ENCODE measurements at places on chromosomes 3 and 15.

- no peak for DNase-seq
These were observed 52.0 kb upstream of the ULK4 start for GRCh38 chr3:42013691-42014457.

GRCh38 chr3:97932387-97932801 is 39.8 kb downstream of the RIOX2 start:
- no peak for DNase-seq

GRCh38 chr15:41258750-41259471 is 27.8 kb downstream of the CHP1 start:
- DNase-seq, result no peak

DNA sequence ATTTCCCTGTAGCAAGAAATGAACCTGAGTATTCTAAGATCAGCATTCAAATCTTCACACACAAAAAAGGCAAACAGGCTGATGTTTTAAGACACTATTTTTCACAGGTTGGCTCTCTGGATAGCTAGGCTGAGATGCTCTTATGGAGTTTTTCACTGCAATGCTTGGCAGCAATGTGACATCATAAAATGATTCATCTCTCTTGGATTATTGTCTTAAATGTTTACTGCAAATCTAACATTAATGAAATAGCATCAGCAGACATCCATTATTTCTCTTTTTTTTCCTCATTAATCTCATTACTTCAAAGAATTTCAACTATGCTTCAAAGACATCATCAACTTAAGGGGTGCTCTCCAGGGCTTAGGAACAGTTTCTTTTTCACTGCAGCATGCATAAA is 23.6 kb upstream of the SSUH2 start:
- DNase-seq, result no peak

- DNase-seq, result no peak
These were observed 262.7 kb upstream of the CTDSPL start for GRCh38 chr3:37598808-37599581.

DNA sequence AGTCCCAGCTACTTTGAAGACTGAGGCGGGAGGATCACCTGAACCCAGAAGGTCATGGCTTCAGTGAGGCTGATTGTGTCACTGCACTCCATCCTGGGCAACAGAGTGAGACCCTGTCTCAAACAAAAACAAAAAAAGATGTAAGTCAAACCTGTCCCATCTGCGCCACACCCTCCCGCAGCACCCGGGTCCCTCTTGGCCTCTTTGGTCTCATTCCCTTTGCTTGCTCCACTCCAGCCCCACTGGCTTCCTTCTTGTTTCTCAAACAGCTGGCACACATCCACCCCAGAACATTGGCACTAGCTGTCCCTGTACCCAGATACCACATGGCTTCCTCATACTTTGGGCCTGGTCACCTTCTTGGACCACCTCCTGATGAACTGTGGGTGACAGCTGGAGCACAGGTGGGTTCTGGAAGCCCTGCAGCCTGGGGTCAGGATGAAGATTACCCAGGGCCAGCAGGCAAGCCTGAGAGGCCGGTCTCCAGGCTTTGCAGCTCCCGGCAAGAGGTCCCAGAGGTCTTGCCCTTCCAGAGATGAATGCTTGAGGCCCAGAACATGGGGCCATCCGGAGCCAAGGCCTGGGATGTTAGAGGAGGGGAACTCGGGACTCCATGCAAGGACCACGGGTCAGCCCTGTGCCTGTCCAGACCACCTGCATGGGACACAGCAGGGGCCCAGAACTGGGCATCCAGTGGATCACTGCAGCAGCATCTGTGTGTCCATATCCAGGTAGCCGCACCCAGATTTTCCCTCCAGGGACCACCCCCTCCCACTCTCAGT is 10.9 kb upstream of the GATA2 start:
- DNase-seq, result no peak

- DNase-seq, result no peak
These were observed 5.4 kb downstream of the LEO1 start for GRCh38 chr15:51966192-51966591.

GRCh38 chr15:48298914-48299313 is 32.3 kb upstream of the DUT start:
- no peak for DNase-seq

DNA sequence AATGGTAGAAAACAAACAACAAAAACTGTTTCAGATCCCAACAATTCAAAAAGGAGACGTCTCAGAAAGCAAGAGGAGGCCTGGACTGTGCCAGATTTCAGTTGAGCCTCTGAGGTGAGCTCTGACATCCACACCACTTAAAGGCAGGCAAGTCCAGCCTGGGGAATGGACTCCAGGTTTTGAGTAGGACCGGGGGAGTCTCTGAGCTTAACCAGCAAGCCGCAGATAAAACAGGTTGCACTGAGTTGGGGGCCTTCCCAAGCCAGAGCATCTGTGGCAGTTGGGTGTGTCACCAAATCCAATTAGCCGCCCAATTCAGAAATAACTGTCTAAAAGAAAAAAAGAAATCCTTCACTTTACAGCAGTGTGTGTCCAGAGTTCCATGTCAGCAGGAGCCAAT is 54.7 kb downstream of the OXNAD1 start:
- no peak for DNase-seq

GRCh38 chr15:67750371-67750770 is 74.9 kb upstream of the SKOR1 start:
- DNase-seq, result no peak

- no peak for DNase-seq
These were observed 172.9 kb upstream of the SLC2A2 start for GRCh38 chr3:171199473-171199829.

DNA sequence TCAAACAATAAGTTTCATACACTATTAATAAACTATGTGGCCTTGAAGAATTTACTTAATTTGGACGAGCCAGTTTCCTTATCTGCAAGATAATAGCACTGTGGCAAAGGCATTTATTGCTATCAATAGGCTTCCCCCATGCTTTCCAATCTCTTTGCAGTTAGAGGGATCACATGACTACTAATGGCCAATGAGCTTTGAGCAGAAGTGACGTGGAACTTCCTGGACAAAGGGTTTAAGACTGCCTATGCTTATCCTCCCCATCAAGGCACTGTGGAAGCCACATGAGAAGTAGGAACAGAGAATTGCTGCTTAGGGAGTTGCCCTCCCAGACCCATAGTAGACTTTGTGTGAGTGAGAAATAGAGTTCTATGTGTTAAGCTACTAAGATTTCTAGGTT is 16.7 kb upstream of the ZMAT3 start:
- no peak for DNase-seq

DNA sequence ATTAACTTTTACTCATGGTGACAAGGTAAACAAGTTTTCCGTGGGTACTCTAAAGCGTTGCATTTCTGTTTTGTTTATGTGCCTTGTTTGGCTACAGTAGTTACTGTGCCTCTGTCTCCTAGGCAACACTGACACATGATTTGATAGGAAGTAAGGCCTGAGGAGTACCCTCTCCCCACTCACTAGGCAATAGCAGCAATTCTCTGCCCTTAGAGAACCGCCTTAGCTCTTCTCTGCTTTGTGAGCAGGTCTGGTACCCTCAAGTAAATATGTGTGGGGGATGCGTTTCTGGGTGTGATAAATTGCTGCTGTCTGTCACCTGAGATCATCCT is at the start of gene IL5RA:
IL5RA (minus strand) TSS at position 76 of the 332 bp plus-strand sequence. CDS start 5,390 bp downstream, outside the sequence.
- no peak for DNase-seq

DNA sequence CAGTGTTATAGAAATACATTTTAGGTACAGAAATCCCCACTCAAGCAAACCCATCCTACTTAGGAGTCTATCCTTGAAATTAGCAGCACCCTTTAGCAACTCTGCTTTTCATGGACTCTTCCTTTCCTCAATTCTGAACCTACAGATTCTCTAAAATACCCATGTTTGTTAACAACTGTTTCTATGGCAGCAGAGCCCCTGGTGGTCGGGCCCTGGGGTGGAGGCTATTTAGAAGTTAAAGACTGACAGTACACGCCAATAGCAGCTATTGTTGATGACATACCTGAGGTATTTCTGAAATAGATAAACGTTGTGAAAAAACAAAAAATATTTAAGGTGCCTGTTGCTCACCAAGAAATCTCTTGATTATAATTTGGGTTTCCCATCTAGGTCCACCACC is 23.4 kb upstream of the NRG4 start:
- no peak for DNase-seq

DNA sequence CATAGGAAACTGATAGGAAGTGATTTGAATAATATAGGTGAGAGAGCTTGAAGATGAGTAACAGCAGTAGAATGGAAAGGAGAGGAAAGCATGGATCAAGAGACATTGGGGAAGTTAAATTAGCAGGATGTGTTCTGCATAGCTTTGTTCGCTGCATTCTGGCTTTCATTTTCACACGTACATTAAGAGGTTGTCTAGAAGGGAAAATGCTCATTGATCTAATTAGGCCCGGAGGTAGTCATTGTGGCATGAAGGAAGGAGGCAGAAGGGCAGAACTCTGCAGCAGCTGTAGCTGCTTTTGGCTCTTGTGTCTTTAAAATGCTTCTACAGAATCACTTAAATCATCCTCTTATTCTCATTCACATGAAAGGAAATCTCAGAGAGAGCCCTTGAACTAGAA is 40.3 kb downstream of the KCNAB1 start:
- DNase-seq, result no peak

GRCh38 chr3:136979684-136980083 is 21.9 kb downstream of the IL20RB start:
- no peak for DNase-seq

- DNase-seq, result no peak
These were observed 268.0 kb upstream of the ARRDC4 start for GRCh38 chr15:97692301-97693015.

DNA sequence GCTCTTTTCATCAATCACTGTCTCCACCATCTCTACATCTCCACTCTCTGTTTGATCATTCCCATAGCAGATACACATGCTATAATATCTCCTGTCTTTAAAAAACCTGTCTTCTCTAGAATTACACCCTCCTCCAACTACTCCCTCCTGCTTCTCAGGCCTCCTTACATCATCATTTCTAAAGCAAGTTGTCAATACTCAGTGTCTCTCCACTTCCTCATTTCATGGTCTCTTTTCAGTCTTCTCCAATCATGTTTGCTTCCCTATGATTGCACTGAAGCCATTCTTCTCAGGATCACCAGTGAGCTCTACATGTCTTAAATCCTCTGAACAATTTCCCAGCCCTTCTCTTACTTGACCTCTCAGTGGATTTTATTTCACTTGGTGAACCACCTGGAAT is 87.0 kb upstream of the ZNF280D start:
- DNase-seq, result no peak

DNA sequence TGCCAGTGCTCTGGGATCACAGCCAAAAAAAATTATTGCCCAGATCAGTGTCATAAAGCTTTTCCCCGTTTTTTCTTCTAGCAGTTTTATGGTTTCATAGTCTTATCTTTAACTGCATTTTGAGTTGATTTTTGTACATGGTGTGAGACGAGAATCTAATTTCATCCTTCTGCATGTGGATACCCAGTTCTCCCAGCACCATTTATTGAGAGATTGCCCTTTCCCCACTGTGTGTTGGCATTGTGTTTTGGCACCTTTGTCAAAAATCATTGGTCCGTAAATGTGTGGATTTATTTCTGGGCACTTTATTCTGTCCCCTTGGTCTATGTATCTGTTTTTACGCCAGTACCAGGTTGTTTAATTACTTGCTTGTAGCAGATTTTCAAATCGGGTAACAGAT is 122.8 kb downstream of the TAFA4 start:
- DNase-seq, result no peak

GRCh38 chr3:175702956-175703355 is 843.8 kb downstream of the NAALADL2 start:
- DNase-seq, result no peak

DNA sequence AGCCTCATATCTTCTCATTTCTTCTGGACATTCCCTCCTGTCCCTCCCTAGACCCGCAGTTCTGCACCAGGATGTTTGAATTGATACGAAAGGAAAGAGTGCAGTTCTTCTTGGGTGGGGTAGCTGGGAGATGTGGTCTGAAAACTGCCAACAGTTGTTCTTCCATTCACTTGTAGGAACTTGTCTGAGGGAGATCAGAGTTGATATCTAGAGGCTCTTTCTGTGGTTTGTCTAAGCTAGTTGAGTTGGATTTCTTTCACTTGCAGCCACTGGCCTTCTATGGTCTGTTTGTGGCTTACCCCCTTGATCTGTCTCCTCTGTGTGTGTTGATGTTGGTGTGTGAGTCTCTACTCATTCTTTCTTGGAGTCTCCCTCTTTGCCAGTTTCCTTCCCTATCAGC is 42.5 kb upstream of the PIK3CB start:
- no peak for DNase-seq

GRCh38 chr3:33395900-33396299 is 44.3 kb downstream of the UBP1 start:
- DNase-seq, result no peak

DNA sequence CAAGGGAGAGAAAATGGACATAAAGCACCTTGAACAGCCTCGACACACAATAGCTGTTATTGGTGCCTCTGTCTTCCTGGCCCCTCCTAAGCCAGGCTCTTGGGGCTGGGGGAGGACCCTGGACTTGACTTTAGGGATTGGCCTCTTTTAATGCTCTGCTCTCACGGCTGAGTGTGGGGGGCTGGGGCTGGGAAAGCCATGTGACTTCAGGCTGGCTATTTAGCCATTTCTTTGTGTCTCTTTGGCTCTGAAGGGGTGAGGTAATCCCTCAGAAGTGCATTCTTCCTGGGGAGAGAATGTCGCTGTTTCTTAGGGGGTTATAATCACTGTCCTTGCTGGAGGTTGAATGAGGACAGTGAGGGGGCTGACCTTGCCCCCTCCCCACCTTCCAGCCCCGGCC is 26.2 kb downstream of the MAGEF1 start:
- DNase-seq, result no peak
